ENCODE measurements at places on chromosomes 3 and 15.

DNA sequence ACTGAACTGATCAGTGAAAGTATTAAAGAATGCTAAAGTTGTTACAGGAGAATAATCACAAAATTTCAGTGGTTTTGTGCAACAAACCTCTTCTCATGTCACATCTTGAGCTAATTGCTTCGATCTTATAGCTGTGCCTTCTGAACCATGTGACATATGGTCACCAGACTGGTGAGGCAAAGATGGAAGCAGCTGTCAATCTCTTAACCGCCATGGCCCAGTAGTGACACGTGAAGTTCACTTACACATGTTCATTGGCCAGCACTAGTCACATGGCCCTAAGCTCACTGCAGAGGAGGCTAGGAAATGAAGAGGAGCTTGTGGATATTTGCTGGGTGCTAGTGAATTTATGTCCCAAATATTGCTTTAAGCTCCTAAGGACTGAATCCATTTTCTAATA, 32.5 kb downstream of the BOC start:
- no peak for DNase-seq

- DNase-seq: no peak
Measured at GRCh38 chr3:56825567-56826438, 24.1 kb upstream of the ARHGEF3 start.

GRCh38 chr3:24521420-24522145, 26.9 kb upstream of the THRB start:
- DNase-seq: no peak

- DNase-seq: no peak
Measured at GRCh38 chr3:110577854-110578253, 493.8 kb upstream of the NECTIN3 start.

- no peak for DNase-seq
Measured at GRCh38 chr3:18007980-18008379, 265.5 kb upstream of the TBC1D5 start.

DNA sequence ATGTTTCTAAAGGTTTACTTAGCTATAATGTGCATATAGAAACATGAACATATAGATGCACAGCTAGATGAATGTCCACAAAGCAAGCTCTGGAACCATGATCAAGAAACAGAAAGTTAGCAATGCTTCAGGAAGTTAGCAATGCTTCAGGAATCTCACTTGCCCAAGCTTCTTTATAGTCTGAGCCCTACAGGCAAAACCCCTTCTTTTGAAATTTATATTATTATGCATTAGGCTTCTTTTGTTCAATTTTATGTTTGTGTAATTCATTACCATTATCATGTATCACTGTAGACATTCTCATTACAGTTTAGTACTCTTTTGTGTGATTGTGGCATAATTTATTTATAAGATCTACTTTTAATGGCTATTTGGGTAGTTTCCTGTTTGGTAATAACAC, 286.4 kb upstream of the BCHE start:
- no peak for DNase-seq

DNA sequence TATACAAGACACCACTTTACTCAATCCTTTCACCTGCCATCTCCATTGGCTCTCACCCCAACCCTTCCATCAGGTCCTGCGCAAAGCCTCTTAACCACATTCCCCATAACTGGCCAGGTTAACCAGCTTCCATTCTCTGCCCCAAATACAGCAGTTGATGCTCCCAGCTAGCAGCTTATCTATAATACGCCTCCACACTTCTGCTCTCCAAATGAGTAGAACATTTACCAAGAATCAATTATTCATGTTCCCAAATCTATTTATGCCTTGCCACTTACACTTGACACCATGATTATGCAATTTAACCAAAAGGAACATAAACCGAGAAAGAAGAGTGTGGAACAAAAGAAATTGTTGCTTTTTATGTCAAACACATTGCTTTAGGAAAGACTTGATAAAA, 103.7 kb upstream of the TPM1 start:
- DNase-seq: no peak

GRCh38 chr3:28835249-28835648, 445.6 kb upstream of the RBMS3 start:
- DNase-seq: no peak
